ENCODE measurements at places on chromosomes 6 and 20.
A peak's percentile ranks its signal among the peaks of the same experiment; 100 is the strongest.

- no peak for DNase-seq
Observed at GRCh38 chr20:1633535-1633934, 13.7 kb upstream of the SIRPB1 start.

DNA sequence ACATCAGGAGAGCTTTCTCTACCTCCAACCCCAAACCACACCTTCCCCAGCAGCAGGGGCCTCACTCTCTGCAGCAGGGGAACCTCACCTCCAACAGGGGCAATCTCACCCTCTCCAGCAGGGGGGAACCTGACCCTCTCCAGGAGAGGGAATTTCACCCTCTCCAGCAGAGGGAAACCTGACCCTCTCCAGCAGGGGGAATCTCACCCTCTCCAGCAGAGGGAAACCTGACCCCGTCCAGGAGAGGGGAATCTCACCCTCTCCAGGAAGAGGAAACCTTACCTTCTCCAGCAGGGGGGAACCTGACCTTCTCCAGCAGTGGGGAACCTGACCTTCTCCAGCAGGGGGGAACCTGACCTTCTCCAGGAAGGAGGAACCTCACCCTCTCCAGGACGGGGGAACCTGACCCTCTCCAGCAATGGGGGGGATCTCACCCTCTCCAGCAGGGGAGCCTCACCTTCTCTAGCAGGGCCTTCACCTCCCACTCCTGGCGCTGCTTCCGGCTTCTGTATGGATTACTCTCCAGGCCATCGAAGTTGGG, 3.1 kb downstream of the B3GALT4 start:
- peak; percentile 27 for DNase-seq

GRCh38 chr20:56974499-56975250, 291.8 kb downstream of the BMP7 start:
- DNase-seq = no peak

DNA sequence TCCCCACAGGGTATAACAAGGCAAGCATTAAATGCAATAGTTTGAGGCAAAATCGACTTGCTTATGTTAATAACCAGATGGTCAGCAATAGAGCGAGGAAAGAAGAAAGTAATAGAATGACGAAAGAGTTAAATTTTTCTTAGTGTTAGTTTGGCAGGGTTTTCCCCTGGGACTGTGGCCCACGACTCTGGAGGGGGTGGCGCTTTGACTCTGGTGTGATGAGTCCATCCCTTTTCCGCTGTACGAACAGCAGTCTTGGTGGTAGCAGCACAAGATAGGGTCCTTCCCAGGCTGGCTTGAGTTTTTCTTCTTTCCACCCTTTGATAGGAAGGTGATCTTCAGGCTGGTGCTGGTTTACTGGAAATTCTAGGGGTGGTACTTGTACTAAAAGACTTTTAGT, 69.2 kb upstream of the GMDS start:
- no peak for DNase-seq

DNA sequence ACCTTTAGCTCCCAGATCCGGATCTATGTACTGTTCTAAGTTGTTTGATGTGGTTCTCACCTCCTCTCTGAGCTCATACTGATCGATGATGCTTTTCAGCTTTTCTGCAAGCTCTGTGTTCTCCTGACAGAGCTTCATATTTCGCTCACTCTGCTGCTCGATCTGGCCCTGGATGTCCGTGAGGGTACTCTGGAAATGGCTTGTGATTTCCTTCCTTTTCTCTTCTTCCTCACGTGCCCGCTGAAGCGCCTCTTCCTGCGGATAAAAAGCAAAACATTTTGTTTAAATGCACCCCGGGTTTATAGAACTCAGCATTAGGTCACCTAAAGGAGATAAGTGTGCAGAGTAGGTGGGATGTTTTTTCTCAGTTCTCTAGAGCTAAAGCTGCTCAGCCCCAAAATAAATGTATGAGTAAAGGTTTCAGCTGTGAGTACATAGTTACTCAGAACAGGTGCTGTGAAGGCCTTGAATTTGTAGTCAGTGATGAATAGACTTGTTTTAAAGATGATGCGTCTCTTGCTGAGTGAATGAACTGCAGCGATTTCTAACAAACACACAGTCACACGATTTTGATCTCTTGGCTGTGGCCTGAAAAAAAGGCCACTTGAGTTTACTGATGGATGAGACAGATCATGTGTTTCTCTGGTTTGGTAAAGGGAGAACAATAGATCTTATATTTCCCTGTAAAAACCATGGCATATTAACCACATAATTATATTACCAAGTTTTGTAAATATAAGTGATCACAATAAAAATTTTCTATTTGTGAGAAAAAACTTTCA, 29.1 kb downstream of the TXLNB start:
- DNase-seq = no peak

DNA sequence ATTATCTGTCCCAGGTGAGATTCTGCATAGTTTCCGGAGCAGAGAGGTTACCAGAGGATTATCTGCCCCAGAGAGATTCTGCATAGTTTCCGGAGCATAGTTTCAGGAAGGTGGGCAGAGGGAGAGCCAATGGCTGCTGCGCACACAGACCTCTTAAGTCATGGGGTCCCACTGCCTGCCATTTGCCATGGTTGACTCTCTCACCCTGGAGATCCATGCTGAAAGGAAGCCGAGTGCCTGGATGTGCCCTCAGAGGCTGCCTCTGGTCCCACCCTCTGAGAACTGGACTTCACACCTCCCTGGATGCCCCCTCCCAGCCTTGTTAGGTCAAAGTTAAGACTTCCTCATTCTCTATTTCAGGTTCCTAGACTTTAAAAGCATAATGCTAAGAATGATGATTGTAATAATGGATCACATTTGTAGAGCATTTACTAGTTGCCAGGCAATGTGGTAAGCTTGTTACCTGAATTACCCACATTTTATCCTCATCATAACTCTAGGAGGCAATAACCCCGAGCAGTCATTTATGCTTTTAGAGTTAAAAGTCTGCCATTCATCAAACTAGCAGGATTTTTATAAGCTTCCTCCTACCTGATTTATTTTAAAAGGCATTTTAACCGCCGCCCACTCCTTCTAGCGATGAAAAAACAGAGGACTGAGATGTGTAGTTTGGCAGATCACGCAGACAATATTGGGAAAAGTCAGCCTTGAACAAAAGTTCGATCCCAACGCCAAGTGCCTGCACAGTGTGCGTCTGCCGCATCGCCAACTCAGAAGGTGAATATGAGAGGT, 11.9 kb downstream of the SERPINB9 start:
- no peak for DNase-seq

DNA sequence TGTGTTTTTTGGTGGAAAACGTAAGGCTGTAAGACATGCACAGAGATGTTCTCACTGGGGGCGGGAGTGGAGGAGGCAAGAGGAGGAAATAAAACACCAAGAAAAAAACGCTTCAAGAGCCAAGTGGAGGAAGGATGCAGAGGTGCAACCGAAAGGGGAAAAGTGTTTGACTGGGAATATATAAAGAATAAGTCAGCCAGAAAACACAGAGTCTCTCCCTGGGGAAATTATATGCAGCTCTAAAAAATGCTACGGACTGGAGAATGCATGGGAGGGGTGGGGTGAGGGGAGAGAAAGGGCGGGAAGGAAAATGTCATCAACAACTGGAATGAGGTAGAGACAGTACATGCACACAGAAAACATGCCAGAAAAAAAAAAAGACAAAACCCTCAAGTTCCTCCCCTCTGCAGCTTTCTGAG, 133.5 kb downstream of the SCML4 start:
- no peak for DNase-seq

GRCh38 chr6:27263886-27264285, 16.4 kb downstream of the PRSS16 start:
- DNase-seq = no peak

DNA sequence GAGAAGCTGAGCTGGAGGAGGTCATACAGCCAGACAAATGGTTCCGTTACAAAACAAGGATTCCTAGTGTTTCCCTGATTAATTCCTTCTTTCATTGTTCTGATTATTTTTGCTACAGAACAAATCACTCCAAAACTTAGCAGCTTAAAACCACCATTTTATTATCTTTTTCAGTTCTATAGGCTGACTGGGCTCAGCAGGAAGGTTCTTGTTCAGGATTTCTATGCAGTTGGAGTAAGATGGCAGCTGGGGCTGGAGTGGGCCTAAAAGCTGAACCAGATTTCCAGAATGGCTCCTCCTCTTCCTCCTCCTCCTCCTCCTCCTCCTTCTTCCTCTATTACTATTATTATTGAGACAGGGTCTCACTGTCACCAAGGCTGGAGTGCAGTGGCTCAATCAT, 112.2 kb upstream of the SHLD1 start:
- DNase-seq = no peak

DNA sequence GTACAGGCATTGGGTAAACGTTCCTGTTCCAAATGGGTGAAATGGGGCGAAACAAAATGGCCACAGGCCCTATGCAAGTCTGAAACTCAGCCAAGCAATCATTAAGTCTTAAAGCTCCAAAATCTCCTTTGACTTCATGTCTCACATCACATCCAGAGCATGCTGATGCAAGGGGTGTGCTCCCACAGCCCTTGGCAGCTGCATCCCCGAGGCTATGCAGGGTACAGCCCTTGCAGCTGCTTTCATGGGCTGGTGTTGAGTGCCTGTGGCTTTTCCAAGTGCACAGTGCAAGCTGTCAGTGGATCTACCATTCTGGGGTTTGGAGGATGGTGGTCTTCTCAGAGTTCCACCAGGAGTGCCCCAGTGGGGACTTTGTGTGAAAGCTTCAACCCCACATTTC, 270.0 kb upstream of the CDYL start:
- no peak for DNase-seq

DNA sequence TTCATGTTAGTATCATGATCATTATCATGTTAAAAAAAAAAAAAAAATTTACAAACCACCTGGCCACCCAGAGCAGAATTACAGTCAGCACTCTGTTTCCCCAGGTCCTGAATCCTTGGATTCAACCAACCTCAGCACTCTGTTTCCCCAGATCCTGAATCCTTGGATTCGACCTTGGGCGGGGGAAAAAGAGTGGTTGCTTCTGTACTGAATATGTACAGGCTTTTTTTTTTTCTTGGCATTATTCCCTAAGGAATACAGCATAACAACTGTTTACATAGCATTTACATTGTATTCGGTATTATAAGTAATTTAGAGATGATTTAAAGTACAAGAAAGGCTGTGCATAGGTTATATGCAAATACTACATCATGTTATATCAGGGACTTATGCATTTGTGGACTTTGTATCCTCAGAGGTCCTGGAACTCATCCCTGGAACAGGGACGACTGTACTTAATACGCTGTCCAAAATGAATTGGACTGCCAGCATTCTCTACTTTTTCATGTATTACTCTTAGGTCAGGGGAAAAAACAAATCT, 31.2 kb downstream of the GCNT2 start:
- DNase-seq = no peak

DNA sequence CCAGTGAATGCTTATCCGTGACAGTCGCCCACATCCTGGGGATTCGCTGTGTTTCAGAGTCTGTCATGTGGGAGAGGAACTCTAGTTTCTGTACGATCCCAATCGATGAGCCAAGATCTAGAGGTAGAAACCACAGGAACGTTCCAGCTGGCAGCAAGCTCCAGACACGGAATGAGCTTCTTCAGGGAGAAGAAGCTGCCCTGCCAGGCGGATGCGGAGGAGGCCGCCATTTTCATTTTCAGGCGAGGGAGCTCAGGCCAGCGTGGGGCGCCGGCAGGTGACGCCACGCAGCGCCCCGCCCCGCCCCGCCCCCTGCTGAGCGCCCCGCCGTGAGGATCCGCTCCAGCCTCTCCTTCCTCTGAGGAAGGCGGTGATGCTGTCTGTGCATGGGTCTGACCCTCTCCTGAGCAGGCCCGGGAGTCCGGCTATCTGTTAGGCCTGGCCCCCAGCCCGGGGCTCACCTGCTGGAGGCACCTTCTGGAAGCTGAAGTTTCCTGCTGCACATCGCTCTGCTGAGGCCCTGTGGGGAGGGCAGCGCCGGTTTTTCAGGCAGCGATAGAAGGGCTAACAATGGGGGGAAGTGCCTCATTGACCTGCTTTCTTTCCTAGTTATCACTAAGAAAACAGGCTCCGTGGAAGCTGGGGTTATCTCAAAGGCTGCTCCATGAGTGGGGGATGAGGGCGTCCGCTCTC, 147.5 kb downstream of the ERMARD start:
- no peak for DNase-seq

GRCh38 chr20:11778206-11778570, 139.5 kb upstream of the BTBD3 start:
- DNase-seq = no peak

- DNase-seq = no peak
Observed at GRCh38 chr6:107715550-107716321, 108.4 kb downstream of the SCML4 start.

GRCh38 chr6:90868256-90868655, 281.4 kb upstream of the MAP3K7 start:
- DNase-seq = no peak

DNA sequence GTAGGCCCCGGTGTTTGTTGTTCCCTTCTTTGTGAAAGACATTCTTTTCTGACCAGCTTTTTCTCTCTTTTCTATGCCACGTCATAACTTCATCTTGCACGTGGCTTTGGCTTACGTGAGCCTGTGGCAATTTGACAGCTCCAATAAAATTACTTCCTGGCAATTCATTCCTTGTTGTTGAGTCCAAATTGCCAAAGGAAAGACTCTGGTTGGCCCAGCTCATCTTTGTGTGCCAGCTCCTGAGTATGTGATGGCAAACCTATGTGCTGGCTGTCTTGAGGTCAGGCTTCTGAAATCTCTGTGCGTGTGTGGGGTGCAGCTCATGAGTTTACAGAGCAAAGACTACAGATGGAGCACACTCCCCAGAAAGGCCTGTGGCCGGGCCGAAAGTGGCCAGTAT, 272.5 kb upstream of the SGK1 start:
- no peak for DNase-seq

DNA sequence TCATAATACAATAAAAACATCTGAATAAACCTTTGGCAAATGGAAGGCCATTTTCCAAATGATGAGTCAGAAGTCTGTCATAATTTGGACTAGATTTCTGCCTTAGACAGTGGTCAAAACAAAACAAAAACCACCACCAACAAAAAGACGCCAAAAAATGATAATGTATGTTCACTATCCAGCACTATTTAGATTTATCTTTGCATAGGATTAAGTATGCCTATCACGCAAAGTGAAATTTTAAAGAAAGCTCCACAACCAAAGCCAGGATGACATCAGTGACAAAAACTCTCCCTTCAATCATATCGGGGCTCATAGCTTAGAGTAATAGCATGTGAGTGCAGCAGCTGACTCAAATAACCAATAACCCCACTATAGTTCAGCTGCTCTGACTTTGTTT, 201.9 kb downstream of the MOXD1 start:
- no peak for DNase-seq

GRCh38 chr20:63890201-63890576, 4.7 kb upstream of the DNAJC5 start:
- no peak for DNase-seq

GRCh38 chr20:20491784-20492264, 123.9 kb downstream of the INSM1 start:
- no peak for DNase-seq

DNA sequence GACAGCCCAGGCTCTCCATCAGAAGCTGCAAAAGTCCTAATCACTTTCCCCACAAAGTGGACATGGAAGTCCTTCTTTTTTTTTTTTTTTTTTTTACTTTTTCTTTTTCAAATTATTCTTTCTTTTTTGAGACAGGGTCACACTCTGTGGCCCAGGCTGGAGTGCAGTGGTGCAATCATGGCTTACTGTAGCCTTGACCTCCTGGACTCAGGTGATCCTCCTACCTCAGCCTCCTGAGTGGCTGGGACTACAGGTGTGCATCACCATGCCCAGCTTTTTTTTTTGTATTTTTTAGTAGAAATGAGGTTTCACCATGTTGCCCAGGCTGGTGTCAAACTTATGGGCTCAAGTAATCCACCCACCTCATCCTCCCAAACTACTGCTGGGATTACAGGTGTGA, 29.0 kb upstream of the AKIRIN2 start:
- no peak for DNase-seq
